Sigmoid colon (tissue), 7 donors: ENCODE measurements at places on chromosomes 13 and 19. TPM values are rescaled to one million over a fixed set of nuclear protein-coding genes. Genes with fewer than 3 reads are reported as not detected.

- no peak overlapping the region for H3K27ac ChIP-seq
- H3K4me3 ChIP-seq = no peak overlapping the region
- H3K4me1 ChIP-seq = no peaks in the 10 kb centered on the region
- no peak for DNase-seq
- no peaks in the 10 kb centered on the region for H3K27me3 ChIP-seq
Measured at GRCh38 chr19:30271816-30272215, 100.4 kb upstream of the ZNF536 start.

DNA sequence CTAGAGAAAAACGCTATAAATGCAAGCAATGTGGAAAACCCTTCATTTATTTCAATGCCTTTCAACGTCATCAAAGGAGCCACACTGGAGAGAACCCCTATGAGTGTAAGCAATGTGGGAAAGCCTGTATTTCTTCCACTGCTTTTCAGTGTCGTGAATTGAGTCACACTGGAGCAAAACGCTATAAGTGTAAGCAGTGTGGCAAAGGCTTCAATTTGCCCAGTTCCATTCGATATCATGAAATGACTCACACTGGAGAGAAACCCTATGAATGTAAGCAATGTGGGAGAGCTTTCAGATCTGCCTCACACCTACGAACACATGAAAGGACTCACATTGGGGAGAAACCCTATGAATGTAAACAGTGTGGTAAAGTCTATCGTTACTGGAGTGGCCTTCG is 27.4 kb downstream of the ZNF20 start:
- H3K36me3 ChIP-seq = peaks cover 9% of the 10 kb centered on the region
- H3K27me3 ChIP-seq = no peaks in the 10 kb centered on the region
- DNase-seq = no peak
- no peak overlapping the region for H3K27ac ChIP-seq
- H3K4me3 ChIP-seq = no peak overlapping the region
- no peaks in the 10 kb centered on the region for H3K4me1 ChIP-seq

DNA sequence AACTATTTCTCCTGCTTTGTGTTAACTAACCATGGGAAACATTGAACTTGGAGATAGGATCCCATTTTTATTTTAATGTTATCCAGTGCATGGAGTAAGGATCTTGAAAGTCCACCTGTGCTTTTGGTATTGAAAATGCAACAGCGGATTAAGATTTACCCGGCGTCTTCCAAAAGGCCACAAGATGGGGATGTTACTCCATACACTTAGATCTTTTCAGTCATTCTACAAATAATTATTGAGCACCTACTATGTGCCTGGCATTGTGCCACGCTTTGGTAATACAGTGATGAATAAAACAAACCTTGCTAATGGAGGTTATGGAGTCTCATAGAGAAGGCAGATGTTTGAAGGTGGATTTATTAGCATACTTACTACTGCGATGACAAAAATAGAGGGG is 56.9 kb downstream of the RFC3 start:
- no peaks in the 10 kb centered on the region for H3K4me1 ChIP-seq
- H3K27me3 ChIP-seq = no peaks in the 10 kb centered on the region
- H3K4me3 ChIP-seq = no peak overlapping the region
- no peak overlapping the region for H3K27ac ChIP-seq
- no peak for DNase-seq

DNA sequence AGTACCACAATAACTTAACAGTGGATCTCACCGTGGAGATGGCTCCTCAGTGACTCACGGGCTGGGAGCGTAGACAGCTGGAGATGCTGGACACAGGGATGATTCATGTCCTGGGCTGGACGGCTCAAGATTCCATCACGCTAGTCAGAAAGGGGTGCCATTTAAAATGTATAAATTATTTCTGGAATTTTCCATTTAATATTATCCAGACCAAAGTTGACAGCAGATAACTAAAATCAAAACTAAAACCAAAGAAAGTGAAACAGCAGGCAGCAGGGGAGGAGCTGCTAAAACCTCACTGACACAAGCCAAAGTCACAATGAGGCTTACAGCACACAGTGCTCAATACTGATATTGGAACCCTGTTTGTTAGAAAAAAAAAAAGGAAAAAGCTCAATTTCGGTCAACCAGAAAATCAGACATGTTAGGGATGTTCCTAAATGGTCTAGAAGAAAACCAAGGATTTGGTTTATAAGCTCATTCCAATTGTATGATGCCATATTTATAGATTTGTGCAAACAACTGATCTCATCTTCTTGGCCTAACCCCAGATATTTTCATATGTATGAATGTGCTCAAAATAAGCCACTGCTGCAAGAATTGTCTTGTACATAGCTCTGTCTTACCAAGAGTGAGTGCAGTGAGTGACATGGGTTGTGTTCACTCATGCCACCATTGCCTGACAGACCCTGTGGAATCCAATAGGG is 111.8 kb downstream of the SACS start:
- H3K4me3 ChIP-seq = peak overlapping the region; percentile 20
- no peaks in the 10 kb centered on the region for H3K27me3 ChIP-seq
- peak; percentile 76 for DNase-seq

- H3K4me3 ChIP-seq = no peak overlapping the region
- no peak for DNase-seq
- H3K27ac ChIP-seq = no peak overlapping the region
- H3K4me1 ChIP-seq = peaks cover 6% of the 10 kb centered on the region
Measured at GRCh38 chr19:38638461-38638860, 9.0 kb upstream of the ACTN4 start.

DNA sequence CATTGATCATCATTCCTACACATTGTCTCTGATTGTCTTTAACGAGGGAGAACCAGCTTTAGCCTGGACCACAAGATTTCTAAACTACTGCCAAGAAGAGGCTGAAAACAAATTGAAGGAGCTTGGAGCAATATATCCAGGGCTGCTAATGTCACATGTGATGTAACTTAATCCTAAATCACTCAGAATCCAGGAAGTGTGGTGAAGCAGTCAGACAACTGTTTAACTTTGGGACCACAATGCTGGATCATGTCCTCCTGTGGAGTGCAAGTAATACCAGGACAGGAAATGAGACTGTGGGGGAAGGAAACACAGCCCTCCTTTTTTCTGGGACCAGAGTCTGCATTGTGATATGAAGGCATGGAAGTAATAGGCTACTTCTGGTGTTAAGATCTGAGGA is 430.2 kb downstream of the KCTD12 start:
- no peaks in the 10 kb centered on the region for H3K4me1 ChIP-seq
- H3K4me3 ChIP-seq = no peak overlapping the region
- no peak for DNase-seq

DNA sequence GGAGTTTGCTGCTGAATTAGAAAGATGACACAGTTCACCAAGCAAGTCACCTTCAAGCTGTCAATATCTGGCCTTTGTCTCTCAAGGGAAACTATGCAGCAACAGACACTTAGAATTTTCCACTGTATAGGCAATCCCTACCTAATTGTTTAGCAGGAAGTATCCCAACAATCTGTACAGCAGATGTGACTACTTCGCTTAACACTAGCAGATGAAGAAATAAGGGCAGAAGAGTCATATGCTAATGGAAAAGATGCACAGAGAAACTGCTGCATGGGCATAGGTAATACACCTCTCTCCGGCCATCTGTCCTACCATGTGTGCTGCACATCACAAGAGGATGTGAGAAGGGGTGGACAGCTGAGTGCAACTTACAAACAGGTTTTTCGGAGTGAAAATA is 851.2 kb downstream of the PCDH9 start:
- no peaks in the 10 kb centered on the region for H3K27me3 ChIP-seq
- H3K4me1 ChIP-seq = no peaks in the 10 kb centered on the region
- no peaks in the 10 kb centered on the region for H3K36me3 ChIP-seq
- H3K27ac ChIP-seq = no peak overlapping the region
- no peak for DNase-seq

GRCh38 chr13:63161219-63161618 is 1745.6 kb upstream of the PCDH20 start:
- H3K27me3 ChIP-seq = no peaks in the 10 kb centered on the region
- H3K4me3 ChIP-seq = no peak overlapping the region
- H3K27ac ChIP-seq = no peak overlapping the region
- no peak for DNase-seq
- H3K4me1 ChIP-seq = no peaks in the 10 kb centered on the region
- H3K36me3 ChIP-seq = no peaks in the 10 kb centered on the region

GRCh38 chr13:28528848-28529247 is 33.9 kb upstream of the FLT1 start:
- no peak for DNase-seq
- peaks cover 17% of the 10 kb centered on the region for H3K27me3 ChIP-seq

DNA sequence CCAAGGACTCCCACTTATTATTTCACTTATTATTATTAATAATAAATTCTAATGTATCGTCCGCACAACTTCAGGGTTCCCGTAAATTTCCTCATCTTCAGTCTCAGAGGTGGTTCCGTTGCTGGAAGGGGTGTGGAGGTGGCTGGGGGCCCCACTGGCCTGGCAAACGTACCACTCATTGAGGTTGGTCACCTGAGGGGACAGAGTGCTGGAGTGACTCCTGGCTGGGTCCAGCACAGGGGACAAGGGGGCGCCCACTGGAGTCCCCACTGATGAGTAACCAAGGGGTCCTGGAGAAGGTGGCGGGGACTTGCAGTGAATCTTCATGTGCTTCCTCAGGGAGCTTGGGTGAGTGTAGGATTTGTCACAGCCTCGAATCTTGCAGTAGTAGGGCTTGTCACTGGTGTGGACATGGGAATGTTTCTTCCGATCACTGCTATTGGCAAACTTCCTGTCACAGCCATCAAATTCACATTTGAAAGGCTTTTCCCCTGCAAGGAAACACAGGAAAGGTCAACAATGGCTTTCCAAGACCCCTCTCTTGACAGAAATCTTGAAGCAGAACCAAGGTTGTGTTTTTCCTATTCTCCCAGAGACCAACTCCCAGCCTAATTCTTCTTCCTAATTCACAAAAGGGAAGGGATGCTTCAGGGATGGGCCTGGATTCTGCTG is 6.1 kb downstream of the ZIC5 start:
- H3K36me3 ChIP-seq = no peaks in the 10 kb centered on the region
- peak; percentile 59 for DNase-seq
- peaks cover 24% of the 10 kb centered on the region for H3K4me1 ChIP-seq
- H3K4me3 ChIP-seq = no peak overlapping the region
- no peak overlapping the region for H3K27ac ChIP-seq

DNA sequence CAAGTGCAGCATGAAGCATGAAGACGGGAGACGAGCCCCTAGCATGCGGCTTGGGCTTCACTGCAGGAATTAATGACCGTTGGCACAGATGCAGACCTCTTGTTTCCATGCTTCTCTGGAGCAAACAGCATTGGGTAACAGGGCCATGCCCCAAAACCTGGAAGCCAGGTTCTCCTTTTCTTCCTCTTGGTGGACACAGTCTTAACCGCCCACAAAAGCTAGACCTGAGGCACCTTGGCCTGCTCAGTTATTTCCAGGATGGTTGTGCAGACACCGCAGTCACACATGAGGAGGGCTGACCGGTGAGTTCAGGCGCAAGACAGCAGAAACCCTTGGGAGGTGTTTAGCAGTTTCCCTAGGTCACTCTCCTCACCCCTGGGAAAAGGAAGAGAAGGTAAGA is 133.9 kb upstream of the GJB6 start:
- no peaks in the 10 kb centered on the region for H3K36me3 ChIP-seq
- H3K27ac ChIP-seq = no peak overlapping the region
- H3K27me3 ChIP-seq = no peaks in the 10 kb centered on the region
- no peaks in the 10 kb centered on the region for H3K4me1 ChIP-seq
- no peak overlapping the region for H3K4me3 ChIP-seq
- DNase-seq = no peak

- DNase-seq = no peak
- H3K4me3 ChIP-seq = no peak within 1 kb of the TSS
- no peaks in the 10 kb centered on the region for H3K36me3 ChIP-seq
- H3K4me1 ChIP-seq = no peaks in the 10 kb centered on the region
- H3K27ac ChIP-seq = no peak within 1 kb of the TSS
Measured at GRCh38 chr19:39778763-39779162, at the start of gene LEUTX. TSS of gene LEUTX (plus strand) at chr19:39778854. CDS start at chr19:39778921, 67 bp downstream.

DNA sequence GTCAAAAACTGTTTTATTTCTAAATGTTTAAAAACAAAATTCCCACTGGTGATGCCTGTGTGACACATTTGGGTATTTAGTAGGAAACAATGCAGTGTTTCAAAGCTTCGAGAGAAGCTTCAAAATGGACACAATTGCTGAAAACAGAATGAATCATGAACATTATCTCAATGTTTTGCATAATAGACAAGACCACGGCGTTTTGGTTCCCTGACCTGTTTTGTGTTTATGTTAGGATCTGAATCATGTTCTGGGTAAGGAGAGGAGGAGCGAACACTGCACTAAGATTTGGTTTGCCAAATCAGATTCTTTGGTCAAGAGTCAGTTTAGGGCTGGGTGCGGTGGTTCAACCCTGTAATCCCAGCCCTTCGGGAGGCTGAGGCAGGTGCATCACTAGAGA is 42.2 kb downstream of the IFT88 start:
- no peak for DNase-seq
- no peak overlapping the region for H3K4me3 ChIP-seq
- peaks cover 19% of the 10 kb centered on the region for H3K36me3 ChIP-seq
- no peak overlapping the region for H3K27ac ChIP-seq
- H3K27me3 ChIP-seq = no peaks in the 10 kb centered on the region

DNA sequence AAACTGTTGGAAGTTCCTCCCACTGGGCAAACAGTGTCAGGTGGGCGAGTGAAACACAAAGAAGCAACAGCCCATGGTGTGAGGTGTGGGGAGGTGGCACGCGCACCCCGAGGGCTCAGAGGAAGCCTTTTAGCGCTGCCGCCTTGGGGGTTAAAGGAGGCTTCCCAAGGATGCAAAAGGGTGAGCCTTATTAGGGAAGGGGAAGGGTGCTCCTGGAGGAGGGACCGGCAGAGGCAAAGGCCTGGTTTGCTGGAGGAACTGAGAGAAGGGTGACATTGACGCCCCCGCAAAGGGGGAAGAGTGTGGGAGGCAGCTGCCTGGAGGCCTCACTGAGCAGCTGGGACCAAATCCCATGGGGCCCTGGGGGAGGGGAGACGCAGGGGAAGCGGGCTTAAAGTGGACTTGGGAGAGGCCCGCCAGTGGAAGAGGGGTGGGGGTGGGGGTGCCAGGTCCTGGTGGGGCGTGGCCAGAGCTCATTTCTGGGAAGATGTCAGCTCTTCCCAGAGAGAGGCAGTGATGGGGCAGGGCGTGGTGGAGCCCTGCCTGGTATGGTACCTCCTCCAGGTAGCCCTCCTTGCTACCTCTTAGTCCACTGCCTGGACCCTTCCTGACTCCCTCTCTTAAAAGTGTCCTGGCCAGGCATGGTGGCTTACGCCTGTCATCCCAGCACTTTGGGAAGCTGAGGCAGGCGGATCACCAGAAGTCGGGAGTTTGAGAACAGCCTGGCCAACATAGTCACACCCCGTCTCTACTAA is 12.0 kb upstream of the FCHO1 start:
- H3K4me1 ChIP-seq = no peaks in the 10 kb centered on the region
- H3K27me3 ChIP-seq = no peaks in the 10 kb centered on the region
- H3K4me3 ChIP-seq = no peak overlapping the region
- no peak overlapping the region for H3K27ac ChIP-seq

NLRP12 gene
- not detected for total RNA-seq

PTGER1 gene
- 0.71 TPM for total RNA-seq

CEACAM1 gene
- 2.4 TPM for total RNA-seq

PGLYRP2 gene
- not detected for total RNA-seq

APLP1 gene
- 5.1 TPM for total RNA-seq
